ENCODE measurements at places on chromosomes 16 and 17. TPM values are rescaled to one million over a fixed set of nuclear protein-coding genes. Genes with fewer than 3 reads are reported as not detected.

- H3K4me3 ChIP-seq, result peak overlapping the region; percentile 69
- no peaks in the 10 kb centered on the region for H3K27me3 ChIP-seq
- DNase-seq, result no peak
- H3K36me3 ChIP-seq, result no peaks in the 10 kb centered on the region
- H3K4me1 ChIP-seq, result peaks cover 35% of the 10 kb centered on the region
- peak overlapping the region; percentile 48 for H3K27ac ChIP-seq
Observed at GRCh38 chr16:3171181-3171854, 16.7 kb upstream of the OR1F1 start.

DNA sequence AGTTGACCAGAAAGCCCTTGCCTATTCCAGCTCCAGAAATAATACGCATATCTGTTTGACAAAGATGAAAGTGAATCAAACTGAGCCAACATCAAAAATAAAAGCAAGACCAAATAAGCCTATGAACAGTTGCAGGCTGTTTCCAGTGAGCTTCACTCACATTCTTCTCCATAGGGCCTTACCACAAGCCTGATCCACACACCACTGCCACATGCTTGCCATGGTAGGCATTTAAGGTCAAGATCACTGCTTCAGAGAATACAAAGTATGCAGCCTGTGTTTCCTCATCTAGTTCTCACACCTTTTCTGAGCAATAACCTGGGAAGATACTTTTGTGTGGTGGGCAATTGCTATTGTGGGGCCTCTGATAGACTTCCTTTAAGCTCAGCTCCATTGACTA lies 1060.2 kb downstream of the CDH11 start:
- H3K27ac ChIP-seq, result no peak overlapping the region
- no peak overlapping the region for H3K4me3 ChIP-seq
- no peaks in the 10 kb centered on the region for H3K4me1 ChIP-seq
- H3K36me3 ChIP-seq, result no peaks in the 10 kb centered on the region
- H3K27me3 ChIP-seq, result no peaks in the 10 kb centered on the region

- DNase-seq, result no peak
- peaks cover 9% of the 10 kb centered on the region for H3K4me1 ChIP-seq
- no peak overlapping the region for H3K4me3 ChIP-seq
- no peak overlapping the region for H3K27ac ChIP-seq
- peaks cover 18% of the 10 kb centered on the region for H3K36me3 ChIP-seq
- H3K27me3 ChIP-seq, result no peaks in the 10 kb centered on the region
Observed at GRCh38 chr17:57406981-57407286, 150.6 kb downstream of the MSI2 start.

DNA sequence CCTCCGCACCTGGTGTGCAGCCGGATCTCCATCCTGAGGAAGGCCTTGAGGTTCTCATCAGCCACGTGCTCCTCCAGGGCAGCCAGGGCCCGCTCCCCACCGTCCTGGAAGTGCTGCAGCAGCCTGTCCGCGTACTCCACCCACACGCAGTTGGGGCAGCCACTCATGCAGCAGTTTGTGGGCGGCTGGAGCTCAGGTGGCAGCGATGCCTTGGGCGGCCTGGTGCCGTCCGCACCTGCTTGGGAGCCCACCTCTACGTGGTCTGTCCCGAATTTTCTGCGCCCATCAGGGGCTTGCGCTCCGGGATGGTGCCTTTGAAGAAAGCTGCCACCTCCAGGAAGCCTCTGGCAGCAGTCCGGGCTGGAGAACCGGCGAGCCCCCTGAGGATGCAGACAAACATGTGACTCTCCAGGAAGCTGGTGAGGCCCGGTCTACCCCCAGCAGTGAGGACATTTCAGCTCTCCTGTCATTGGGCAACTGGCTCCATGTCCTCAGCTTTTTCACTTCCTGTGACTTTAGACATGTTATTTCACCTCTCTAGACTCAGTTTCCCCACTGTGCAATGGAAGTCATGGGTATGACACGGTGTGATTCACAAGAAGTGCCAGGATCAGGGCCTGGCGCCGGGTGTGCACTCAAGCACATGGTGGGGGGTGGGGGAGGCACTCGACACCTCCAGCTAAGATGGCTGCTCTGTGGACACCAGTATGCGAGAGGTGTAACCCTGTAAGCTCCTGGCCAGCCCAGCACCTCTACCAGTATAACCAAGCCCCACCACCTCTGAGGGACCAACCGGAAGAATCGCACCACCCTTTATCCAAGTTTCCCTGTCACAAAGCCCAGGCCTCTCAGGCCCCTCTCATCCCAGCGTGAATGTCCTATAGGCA lies 957 bp downstream of the OXLD1 start:
- H3K27me3 ChIP-seq, result no peaks in the 10 kb centered on the region
- H3K4me1 ChIP-seq, result peaks cover 15% of the 10 kb centered on the region
- DNase-seq, result no peak
- H3K36me3 ChIP-seq, result peaks cover 2% of the 10 kb centered on the region
- peak overlapping the region; percentile 97 for H3K27ac ChIP-seq

TBC1D3G gene
- total RNA-seq, result not detected

DNA sequence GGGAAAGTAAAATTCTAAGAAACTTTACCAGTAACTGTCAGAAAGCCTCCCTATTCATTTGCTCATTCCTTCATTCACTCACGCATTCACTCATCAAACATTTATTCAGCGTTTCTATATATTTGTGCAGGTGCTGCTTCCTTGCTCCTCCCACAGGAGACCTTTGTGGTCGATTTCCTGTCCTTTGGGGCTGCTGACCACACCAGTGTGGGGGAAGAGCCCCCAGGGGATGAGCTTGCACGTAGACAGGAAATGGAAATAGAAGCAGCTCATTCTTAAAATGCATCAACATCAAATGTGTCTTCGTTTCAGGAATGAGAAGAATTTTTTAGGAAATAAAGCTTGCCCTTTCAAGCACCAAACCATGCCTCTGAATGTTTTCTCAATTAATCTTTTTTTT lies 9.6 kb downstream of the PIK3R6 start:
- no peaks in the 10 kb centered on the region for H3K27me3 ChIP-seq
- peak overlapping the region; percentile 57 for H3K4me3 ChIP-seq
- peak overlapping the region; percentile 99 for H3K27ac ChIP-seq

- no peak overlapping the region for H3K4me3 ChIP-seq
- no peaks in the 10 kb centered on the region for H3K27me3 ChIP-seq
- peak overlapping the region; percentile 31 for H3K27ac ChIP-seq
Observed at GRCh38 chr17:72602517-72603419, 481.9 kb downstream of the SOX9 start.

DNA sequence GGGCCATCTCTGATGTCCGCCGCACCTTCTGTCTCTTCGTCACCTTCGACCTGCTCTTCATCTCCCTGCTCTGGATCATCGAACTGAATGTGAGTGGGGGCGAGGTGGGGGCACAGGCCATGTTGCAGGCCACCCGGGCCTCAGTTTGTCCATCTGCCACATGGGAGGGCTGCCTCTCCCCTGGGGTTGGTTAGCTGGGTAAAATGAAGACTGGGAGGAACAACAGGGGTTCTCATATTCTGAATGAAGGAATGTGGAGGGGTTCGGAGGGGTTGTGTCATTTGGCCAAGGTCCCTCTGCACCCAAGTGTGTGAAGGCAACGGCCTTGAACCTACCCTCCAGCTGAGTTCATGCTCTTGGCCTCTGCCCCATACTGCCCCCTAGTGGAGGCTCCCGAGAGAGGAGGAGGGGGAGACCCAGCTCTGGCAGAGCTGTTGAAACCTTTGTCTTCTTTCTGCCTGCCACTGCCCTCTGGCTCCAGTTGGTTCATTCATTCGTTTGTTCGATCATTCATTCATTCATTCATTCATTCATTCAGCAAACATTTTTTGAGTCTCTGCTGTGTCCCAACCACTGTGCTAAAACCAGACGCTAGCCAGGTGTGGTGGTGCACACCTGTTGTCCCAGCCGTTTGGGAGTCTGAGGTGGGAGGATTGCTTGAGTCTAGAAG lies 11.4 kb upstream of the TCAP start:
- peaks cover 5% of the 10 kb centered on the region for H3K4me1 ChIP-seq
- no peak overlapping the region for H3K4me3 ChIP-seq
- DNase-seq, result no peak

DNA sequence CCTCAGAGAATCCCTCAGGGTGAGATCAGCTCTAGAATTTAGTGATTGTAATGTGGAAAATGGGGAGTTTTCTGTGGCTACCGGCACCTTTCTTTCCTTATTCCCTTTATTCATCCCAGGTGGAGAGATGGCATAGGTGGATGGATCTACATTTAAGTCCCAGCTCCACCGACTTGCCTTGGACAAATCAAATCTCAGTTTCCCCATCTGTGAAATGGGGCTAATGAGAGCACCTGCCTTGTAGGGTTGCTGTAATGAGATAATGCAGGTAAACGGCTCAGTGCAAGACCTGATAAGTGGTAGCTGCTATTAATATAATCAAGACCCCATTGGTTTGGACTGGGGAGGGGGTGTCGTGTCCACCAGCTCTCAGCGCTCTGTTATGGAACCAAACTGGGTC lies 40.5 kb downstream of the OTOA start:
- no peak for DNase-seq
- peaks cover 11% of the 10 kb centered on the region for H3K4me1 ChIP-seq
- no peak overlapping the region for H3K4me3 ChIP-seq

DNA sequence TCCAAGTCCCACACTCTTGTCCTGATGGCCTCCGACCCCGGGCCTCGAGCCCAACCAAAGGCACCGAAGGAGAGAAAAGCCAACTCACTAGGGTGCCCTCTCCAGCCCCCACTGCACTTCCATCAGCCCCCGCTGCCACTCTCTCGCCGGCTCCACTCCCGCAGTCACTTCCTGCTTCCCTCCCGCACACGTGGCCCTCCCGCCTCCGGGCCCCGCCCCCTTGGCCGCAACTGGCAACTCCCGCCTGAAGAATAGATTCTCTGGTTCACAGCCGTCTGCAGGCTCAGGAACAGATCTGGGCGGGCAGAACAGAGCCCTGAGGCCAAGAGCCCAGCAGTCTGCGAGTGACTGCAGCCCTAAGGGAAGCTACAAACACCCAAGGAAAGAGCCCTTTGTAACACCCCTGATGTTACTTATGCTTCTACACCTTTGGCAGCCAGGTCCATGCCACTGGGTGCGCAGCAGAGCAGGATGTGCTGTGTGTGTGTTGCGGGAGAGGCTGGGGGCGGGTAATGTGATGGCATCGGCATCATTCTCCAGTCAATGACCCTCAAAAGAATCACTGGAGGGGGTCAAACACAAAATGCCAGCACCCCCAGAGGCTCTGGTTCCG lies at the start of gene SLC39A11:
TSS of gene SLC39A11 (minus strand) at position 166 of the 613 bp plus-strand sequence. CDS start 3,924 bp downstream, outside the sequence.
- peak within 1 kb of the TSS; percentile 99 for H3K4me3 ChIP-seq
- 0 out of 2 replicates have a peak, but pooled peaks cover 4% of the 10 kb centered on the region for H3K36me3 ChIP-seq
- H3K27ac ChIP-seq, result peak within 1 kb of the TSS; percentile 68
- peaks cover 7% of the 10 kb centered on the region for H3K4me1 ChIP-seq
- no peaks in the 10 kb centered on the region for H3K27me3 ChIP-seq

PLA2G10 gene
- not detected for total RNA-seq

- H3K27me3 ChIP-seq, result no peaks in the 10 kb centered on the region
- peaks cover 10% of the 10 kb centered on the region for H3K36me3 ChIP-seq
- no peak for DNase-seq
- peak overlapping the region; percentile 90 for H3K27ac ChIP-seq
Observed at GRCh38 chr16:46690281-46691178, 1.1 kb downstream of the ORC6 start.

DNA sequence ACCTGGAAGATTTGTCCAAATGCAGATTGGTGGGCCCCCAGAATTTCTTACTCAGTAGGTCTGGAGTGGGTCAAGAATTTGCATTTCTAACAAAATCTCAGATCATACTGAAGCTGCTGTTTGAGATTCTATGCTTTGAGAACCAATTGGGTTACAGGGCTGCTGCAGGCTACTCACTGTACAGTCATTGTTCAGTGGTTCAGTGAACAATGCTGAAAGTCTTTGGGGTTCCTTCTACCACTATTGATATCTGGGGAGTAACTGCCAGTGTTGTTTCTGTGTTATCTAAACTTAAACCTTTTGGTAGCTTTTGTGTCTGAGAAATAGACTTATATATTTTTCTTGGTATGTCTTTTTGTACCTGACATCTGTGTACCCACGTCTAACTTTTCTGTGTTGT lies 187.5 kb downstream of the TANC2 start:
- no peaks in the 10 kb centered on the region for H3K36me3 ChIP-seq
- DNase-seq, result no peak
- H3K4me3 ChIP-seq, result no peak overlapping the region
- no peaks in the 10 kb centered on the region for H3K27me3 ChIP-seq
- no peaks in the 10 kb centered on the region for H3K4me1 ChIP-seq
- no peak overlapping the region for H3K27ac ChIP-seq

DNA sequence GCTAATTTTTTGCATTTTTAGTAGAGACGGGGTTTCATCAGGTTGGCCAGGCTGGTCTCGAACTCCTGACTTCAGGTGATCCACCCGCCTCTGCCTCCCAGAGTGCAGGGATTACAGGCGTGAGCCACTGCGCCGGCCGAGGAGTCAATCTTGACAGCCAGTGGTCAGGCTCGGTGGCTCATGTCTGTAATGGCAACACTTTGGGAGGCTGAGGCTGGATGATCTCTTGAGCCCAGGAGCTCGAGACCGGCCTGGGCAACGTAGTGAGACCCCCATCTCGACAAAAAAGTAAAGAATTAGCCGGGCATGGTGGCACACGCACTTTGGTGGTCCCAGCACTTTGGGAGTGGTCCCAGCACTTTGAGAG lies 608 bp upstream of the PGS1 start:
- no peak for DNase-seq
- no peaks in the 10 kb centered on the region for H3K36me3 ChIP-seq
- peaks cover 36% of the 10 kb centered on the region for H3K4me1 ChIP-seq

GRCh38 chr17:48013876-48014594 lies 23.6 kb downstream of the COPZ2 start:
- H3K36me3 ChIP-seq, result no peaks in the 10 kb centered on the region
- H3K27ac ChIP-seq, result no peak overlapping the region
- DNase-seq, result no peak
- no peak overlapping the region for H3K4me3 ChIP-seq

GRCh38 chr17:77882481-77883212 lies 75.9 kb upstream of the TNRC6C start:
- H3K27me3 ChIP-seq, result peaks cover 8% of the 10 kb centered on the region
- no peaks in the 10 kb centered on the region for H3K36me3 ChIP-seq
- H3K4me1 ChIP-seq, result peaks cover 21% of the 10 kb centered on the region
- H3K27ac ChIP-seq, result peak overlapping the region; percentile 28
- peak; percentile 60 for DNase-seq

GRCh38 chr16:67154578-67155294 lies 3.9 kb upstream of the B3GNT9 start:
- H3K4me3 ChIP-seq, result peak overlapping the region; percentile 45
- peaks cover 25% of the 10 kb centered on the region for H3K4me1 ChIP-seq
- no peak overlapping the region for H3K27ac ChIP-seq
- DNase-seq, result no peak
- no peaks in the 10 kb centered on the region for H3K36me3 ChIP-seq

DNA sequence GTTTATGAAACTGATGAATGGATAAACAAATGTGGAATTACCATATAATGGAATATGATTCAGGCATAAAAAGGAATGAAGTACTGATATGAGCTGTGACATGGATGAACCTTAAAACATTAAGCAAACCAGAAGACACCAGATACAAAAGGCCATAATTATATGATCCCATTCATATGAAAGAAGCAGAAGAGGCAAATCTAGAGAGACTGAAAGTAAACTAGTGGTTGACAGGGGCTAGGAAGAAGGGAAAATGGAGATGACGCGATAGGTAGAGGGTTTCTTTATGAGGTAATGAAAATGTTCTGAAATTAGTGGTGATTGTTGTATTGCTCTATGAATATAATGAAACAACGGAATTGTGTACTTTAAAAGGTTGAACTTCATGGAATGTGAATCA lies 88.4 kb downstream of the HIC1 start:
- H3K36me3 ChIP-seq, result peaks cover 8% of the 10 kb centered on the region
- H3K4me3 ChIP-seq, result no peak overlapping the region
- H3K27me3 ChIP-seq, result no peaks in the 10 kb centered on the region
- no peak for DNase-seq

GRCh38 chr17:78125138-78125913 lies 3.2 kb downstream of the TMC6 start:
- no peaks in the 10 kb centered on the region for H3K27me3 ChIP-seq
- peaks cover 75% of the 10 kb centered on the region for H3K4me1 ChIP-seq
- DNase-seq, result no peak
- H3K36me3 ChIP-seq, result peaks cover 16% of the 10 kb centered on the region

CHRNB1 gene
- total RNA-seq, result 5.8 TPM

All from GM12878 (cell line).